ENCODE measurements at places on chromosomes 1 and 21.

DNA sequence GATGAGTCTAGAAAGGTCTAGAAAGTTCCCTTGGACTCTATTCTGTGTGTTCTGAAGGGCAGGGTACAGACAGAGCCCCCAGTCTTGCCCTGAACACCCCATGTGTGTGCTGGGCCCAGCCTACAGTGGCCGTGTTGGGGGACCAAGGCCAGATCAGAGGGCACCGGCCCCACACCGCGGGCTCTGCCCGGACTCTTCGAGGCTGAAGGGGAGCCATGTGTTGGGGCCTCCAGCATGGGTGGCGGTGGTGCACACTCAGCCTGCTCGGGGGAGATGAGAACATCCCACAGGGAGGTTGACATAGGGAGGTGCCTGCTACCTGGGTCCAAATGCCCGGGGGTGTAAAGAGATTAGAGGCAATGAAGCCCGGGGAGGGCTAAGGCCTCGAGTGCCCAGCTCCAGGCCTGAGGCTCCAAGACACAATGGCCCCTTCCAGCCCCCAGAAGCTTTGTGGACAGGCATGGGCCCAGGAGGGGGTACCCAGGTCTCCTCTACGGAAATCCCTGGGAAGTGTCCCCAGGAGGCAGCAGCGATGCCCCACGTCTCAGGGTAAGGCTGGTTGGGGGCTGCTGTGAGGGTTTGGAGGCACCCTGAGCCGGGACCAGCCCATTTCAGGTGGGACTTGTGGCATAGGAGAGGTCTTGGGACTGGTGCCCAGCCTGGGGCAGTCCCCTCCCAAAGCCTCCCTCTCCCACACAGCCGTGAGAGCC, 12.1 kb downstream of the ARHGEF16 start:
- no peak for DNase-seq

GRCh38 chr1:185526344-185527307, 207.6 kb upstream of the HMCN1 start:
- peak; percentile 51 for DNase-seq

DNA sequence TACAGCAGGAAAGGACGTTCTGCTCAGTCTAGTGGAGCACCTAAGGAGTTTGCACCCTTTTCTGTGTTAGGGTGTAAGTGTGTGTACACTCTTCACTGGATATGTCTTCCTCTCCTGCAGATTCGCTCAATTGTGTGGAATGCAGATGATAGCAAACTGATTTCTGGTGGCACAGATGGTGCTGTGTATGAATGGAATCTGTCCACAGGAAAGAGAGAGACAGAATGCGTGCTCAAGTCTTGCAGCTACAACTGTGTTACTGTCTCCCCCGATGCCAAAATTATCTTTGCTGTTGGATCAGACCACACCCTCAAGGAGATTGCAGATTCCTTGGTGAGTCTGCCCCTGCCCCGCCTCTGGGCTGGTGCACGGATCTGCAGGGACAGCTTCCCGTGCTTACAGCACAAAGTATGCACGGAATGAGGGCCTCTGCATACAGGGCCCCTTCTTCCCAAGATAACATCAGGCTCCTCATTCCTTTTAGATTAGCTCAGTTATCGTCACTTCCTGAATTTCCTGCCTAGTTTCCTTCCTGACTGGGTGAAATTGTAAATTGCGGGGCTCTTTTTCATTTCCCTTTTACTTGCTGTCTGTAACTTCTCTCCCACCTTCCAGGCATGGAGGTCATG, 34.6 kb downstream of the CFAP57 start:
- DNase-seq, result no peak

GRCh38 chr1:230259621-230260020, 166.5 kb downstream of the PGBD5 start:
- no peak for DNase-seq

GRCh38 chr1:242530761-242531160, 6.3 kb upstream of the PLD5 start:
- no peak for DNase-seq

GRCh38 chr1:8137481-8138244, 111.6 kb upstream of the ERRFI1 start:
- DNase-seq, result no peak

DNA sequence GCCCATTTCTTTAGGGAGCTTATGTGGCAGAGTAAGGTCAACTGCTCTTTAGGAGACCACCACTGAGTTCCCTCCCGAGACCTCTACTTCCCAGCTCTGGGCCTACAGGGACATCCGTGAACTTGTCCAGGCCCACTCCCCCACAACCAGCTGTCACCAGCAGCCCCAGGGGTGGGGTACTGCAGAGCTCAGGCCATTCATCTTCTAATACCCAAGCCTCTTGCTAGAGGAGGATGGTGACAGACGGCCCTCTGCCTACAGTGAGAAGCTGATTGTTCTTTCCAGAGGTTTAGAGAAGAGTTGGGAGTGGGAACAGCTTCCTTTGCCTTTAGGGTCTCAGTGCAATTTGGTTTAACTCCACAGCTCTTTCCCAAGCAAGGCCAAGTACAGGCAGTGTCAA, 33.2 kb upstream of the ARTN start:
- DNase-seq, result no peak

GRCh38 chr1:170676628-170677027, 12.7 kb downstream of the PRRX1 start:
- DNase-seq, result no peak
